ENCODE measurements at places on chromosomes 4 and X.

GRCh38 chrX:121755541-121755940 lies 708.1 kb downstream of the GLUD2 start:
- DNase-seq, result no peak

DNA sequence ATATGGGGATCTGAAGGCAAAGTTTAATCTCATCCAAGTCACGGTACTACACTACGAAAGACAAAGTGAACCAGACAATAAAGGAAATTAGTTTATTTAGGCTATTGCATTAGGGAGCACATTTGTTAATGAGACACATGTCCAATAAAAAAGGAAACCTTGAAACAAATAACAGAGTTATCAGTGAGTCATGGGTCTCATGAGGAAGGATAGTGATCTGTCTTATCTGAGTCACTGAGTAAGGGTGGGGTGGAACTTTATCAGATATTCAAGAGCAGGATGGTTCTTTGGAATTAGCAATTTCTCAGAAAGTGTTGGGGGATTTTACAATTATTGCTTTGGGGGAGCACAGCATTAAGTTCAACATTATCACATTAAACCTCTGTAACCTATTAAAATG lies 188.9 kb upstream of the IL1RAPL1 start:
- no peak for DNase-seq

GRCh38 chr4:152508386-152508785 lies 27.5 kb downstream of the FBXW7 start:
- peak; percentile 80 for DNase-seq

- DNase-seq, result peak; percentile 28
Observed at GRCh38 chrX:96564595-96564994, 120.0 kb upstream of the DIAPH2 start.

DNA sequence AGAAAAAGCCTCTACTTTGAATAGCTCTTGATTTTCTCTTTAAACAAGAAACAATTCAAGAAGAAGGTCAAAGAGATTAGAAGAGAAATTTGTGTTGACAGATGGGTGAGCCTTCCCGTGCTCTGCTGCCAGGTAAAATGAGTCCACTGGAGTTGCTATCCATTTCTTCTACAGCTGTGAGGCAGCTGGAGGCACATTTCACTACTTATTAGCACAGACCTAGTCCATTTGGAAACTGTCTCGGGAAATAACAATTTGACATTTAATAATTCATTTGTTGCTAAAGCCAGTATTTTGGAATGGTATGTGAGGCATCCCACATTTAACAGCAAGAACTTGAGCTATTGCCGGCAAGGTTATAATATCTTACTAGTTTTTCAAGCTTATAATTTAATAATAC lies 396.8 kb upstream of the GRIA3 start:
- DNase-seq, result no peak

GRCh38 chr4:158190718-158191117 lies 17.9 kb upstream of the GASK1B start:
- no peak for DNase-seq

DNA sequence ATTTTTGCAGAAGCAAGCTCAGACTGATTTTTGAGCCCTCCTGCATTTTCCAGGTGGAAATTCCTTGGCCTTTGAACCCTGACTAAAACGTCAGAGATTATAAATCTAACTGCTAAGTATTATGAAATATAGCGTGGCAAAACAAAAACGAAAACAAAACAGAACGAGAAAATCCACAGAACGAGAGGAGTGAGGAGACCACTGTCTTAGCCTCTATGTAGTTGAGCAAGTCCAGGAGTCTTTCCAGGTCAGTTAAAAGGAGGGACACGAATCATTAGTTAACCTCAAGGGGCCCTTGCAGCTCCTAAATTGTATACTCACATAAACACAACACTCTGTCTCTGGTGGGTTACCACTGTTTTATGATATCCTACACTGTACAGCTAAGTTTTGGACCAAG lies 80.2 kb downstream of the SYNPO2 start:
- no peak for DNase-seq

GRCh38 chr4:114811564-114812301 lies 213.1 kb downstream of the UGT8 start:
- DNase-seq, result no peak

DNA sequence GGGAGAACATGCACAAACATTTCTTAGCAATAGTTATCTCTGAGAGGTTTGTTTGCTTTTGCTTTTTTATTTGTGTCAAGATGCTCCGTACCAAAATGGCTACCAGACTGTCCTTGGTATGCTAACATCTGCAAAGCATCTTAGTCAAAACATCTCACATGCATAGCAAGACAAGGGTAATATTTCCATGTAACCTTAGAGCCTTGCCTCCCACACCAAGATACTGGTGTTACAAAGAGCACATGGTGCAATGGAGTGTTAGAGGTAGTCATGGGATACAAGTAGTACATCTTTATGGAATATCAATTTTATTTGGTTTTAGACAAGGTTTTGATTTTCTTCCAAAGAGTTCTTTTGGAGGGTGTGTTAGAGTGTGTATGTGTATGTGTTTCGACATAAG lies 109.7 kb downstream of the NR3C2 start:
- DNase-seq, result no peak

DNA sequence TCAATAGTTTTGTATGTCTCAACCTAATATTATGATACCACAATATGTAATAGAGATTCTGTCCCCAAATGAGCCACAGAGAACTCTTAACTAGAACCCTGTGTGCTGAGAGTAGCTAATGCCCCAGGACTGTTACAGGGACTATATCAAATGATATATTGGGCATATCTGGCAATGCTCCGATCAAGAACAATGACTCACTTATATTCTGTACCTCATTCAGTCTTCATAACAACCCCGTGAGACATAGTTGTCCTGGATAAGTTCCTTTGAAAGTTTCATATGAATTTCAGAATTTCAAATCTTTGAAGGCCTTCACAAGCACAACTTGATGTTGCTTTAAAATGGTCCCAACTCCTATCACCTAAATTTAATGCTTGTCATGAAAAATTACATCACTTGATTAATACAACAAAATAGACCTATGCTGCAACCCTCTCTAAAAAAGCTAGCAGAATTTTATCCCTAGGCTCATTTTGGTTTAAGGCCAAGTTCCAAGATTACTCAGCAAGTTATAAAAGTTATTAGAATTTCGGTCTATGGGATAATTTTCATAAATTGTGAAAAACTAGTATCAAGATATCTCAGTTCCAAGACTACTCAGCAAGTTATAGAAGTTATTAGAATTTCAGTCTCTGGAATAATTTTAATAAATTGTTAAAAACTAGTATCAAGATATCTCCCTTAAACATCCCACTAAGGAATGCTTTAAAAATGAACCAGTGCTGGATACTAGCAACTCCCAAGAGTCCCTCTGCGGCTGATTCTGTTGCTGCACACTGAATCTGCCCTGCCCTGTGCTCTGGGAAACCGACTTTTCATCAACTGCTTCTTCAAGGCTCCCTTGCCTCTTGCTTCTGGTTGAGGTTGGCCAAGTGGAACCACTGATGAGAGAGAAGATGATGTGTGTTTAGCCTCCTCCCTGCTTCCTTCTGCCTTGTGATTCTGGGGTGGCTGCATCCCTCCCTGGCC lies 6.0 kb upstream of the ANXA3 start:
- no peak for DNase-seq

DNA sequence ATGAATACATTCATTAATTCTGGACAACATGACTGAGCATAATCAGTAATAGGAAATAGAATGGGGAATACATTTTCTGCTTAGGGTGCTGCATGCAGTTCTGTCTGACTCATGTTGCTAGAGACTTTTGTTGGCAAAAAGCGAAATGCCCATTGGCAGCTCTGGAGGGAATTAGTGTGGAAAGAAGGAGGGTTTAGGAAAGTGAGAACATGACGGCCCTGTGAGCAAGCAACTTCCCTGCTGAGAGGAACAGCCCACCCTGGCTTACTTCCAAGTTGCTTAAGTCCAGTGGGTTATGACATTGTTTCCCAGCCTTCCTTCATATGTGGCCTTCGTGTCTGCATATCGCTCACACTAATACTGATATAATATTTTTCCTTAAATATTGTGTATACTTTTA lies 13.8 kb downstream of the MAD2L1 start:
- DNase-seq, result no peak

DNA sequence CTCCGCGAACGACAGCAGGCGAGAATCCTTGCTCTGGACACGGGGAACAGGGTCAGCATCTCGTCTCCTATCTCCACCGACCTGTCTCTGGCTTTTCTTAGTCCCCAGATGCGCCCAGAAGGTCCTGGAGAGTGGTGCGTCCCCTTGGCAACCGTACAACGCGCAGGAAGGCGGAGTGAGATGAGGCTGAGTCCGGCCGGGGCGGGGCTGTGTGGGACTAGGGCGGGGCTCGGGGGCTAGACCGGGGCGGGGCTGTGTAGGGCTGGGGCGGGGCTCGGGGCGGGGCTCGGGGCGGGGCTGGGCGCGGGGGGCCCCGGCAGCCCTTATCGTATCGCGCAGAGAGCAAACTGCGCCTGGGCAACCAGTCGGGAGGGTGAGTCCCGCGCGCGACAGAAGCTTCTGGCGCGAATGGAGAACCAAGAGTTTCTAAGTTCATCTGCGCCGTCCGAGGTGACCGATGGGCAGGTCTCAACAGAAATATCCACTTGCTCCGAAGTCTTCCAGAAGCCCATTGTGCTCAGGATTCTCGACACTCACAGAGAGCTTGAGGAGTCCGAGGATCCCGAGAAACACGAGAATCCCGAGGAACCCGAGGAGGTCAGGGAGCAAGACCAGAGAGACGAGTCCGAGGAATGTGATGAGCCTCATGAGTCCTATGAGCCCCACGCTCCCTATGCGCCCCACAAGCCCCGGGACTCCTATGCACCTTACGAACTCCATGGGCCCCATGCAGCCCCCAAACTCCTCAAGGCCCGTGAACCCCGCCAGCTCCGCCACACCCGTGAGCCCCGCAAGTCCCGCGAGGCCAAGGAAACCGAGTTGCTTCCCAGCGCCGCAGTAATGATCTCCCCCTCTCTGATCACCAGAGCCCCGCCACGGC lies 24.9 kb downstream of the ARL9 start:
- peak; percentile 89 for DNase-seq

GRCh38 chr4:2285613-2286381 lies 23.9 kb upstream of the MXD4 start:
- no peak for DNase-seq

GRCh38 chr4:52036886-52037530 lies 1.1 kb downstream of the SGCB start:
- no peak for DNase-seq

DNA sequence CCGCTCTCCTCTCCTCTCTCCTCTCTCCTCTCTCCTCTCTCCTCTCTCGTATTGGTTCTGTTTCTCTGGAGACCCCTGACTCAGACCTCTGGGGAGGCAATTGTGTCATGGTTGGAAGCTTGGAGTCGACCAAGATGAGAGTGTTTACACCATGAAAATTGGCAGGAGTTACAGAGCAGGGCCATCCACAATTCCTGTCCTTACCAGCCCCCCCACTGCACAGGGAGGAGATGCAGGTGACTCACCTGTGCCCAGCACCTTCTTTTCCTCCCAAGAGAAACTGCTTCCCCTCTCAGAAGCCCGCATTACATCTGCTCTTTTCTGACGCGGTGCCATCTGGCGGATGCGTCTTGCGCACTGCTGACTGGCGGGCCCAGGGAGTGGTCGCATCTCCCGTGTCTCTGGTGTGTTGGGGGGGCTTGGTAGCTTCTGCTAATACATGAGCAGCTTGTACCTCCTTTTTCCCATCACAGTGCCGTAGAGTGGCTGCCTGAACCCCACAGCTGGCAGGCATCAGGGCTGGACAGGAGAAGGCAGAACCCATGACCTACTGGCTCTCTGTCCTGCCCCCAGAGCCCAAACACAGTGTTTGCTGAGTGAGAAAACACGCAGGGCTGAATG lies 31.4 kb upstream of the GPR78 start:
- DNase-seq, result no peak
